Gastrocnemius medialis (tissue), 4 donors: ENCODE measurements at places on chromosomes 1 and 21. TPM values are rescaled to one million over a fixed set of nuclear protein-coding genes. Genes with fewer than 3 reads are reported as not detected.

DNA sequence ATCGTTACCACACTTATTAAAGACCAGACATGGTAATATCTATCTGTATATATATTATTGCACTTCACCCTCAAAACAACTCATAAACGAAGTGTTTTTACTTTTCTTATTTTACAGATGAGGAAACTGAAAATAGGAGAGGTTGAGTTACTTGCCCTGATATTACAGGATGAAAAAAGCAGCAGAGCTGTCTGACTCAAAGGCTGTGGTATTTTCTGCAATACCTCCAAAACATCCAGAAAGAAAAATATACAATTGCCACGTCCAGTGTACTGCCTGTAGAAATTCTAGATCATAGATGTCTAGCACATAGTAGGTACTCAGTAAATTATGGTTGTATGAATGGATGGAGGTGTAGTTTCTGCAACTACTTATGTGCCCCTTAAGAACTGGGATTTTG lies 5.2 kb upstream of the TARBP1 start:
- no peak overlapping the region for H3K4me3 ChIP-seq
- H3K4me1 ChIP-seq, result peaks cover 3% of the 10 kb centered on the region
- H3K27me3 ChIP-seq, result no peaks in the 10 kb centered on the region
- H3K36me3 ChIP-seq, result no peaks in the 10 kb centered on the region
- DNase-seq, result no peak

DNA sequence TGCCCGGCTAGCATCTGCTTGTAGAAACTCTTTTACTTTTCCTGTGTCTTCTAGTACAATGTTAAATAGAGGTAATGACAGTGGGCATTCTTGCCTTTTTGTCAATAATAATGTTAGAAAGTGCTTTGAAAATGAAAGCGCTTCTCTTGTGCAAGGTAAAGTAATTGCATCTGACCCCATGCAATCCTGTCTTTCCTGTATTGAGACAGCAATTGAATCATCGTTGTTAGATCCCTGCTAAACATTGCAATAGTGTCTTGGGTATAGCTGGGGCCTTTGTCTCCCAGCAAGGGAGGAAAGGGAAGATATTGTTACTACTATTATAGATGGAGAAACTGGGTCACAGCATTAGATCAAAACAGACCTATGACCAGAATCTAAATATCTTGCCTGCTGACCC lies 80.9 kb downstream of the TLR5 start:
- H3K27ac ChIP-seq, result no peak overlapping the region
- H3K27me3 ChIP-seq, result no peaks in the 10 kb centered on the region
- no peak overlapping the region for H3K4me3 ChIP-seq

DNA sequence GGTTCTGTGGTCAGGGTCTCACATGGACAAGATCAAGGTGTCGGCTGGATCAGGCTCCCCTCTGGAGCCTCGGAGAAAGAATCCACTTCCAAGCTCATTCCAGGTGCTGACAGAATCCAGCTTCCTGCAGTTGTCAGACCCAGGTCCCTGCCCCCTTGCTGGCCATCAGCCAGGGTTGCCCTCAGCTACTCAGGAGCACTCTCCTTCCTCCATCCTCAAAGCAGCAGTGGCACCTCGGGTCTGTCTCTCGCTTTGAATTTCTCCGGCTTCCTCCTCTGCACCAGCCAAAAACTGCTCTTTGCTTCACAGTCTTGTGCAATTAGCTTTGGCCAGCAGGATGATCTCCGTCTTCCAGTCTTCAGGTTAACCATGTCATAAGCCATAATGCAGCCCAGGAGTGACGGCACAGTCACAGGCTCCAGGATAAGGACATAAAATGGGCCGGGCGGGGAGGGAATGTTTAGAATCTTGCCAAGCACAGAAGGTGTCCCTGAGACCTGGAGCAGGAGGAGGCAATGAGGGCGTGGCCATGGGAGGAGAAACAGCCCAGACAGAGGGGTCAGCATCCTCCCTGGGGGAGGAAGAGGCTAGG lies 79.4 kb upstream of the SLC25A33 start:
- H3K4me1 ChIP-seq, result no peaks in the 10 kb centered on the region
- no peak for DNase-seq
- H3K36me3 ChIP-seq, result no peaks in the 10 kb centered on the region
- no peak overlapping the region for H3K27ac ChIP-seq
- no peak overlapping the region for H3K4me3 ChIP-seq
- H3K27me3 ChIP-seq, result no peaks in the 10 kb centered on the region

DNA sequence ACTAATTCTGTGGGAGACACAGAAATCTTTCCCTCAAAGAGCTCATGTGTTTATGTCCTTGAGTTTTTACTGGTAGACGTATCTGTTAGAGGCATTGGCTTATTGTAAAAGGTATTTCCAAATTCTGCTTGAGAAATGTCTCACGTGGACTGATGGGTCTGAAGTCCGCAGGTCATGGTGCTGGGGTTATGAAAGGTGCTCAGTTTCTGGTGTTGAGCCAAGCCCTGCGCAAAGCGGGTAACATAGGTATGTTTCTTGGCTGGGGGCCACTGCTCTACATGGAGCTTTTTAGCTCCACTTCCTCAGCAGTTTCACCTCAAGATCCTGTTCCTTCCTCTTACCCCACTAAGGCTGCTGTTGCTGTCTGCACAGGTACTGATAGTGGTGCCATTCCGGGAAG lies 10.8 kb downstream of the UTP25 start:
- H3K36me3 ChIP-seq, result peaks cover 91% of the 10 kb centered on the region
- no peak overlapping the region for H3K27ac ChIP-seq
- DNase-seq, result no peak
- H3K4me3 ChIP-seq, result no peak overlapping the region

DNA sequence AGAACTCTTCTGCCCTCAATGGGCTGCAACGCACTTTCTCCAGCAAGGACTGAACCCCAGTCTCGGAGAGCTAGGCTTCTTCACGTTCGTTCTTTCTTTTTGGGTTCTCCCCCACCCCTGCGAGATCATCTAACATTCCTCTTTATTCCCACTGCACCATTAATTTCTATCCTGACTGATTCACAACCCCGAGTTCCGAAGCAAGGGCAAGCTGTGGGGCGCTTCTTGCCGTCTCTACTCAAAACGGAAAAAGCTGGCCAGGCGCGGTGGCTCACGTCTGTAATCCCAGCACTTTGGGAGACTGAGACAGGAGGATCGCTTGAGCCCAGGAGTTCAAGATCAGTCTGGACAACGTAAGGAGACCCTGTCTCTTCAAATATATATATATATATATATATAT lies 37.4 kb upstream of the BTG2 start:
- no peaks in the 10 kb centered on the region for H3K27me3 ChIP-seq
- peaks cover 37% of the 10 kb centered on the region for H3K4me1 ChIP-seq
- DNase-seq, result peak; percentile 14
- peak overlapping the region; percentile 88 for H3K27ac ChIP-seq
- no peaks in the 10 kb centered on the region for H3K36me3 ChIP-seq

DNA sequence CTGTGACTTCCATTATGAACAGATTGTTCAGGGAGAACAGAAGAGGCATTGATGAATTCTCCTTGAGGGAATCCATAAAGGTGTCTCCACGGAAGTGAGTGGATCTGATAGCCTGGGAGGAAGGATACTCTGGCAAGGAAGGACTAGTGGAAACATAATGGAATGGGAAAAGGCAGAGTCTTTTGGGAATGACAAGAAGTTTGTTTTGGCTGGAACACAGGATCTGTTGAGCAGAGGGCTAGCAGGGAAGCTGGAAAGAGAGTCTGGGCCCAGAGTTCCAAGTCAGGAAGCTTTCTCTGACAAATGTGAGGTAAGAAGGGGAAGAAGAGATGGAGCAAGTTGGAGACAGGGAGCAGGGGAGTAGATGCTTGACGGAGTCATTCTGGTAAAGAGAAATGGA lies 8.1 kb downstream of the ADAMTS5 start:
- H3K27ac ChIP-seq, result peak overlapping the region; percentile 25
- H3K4me1 ChIP-seq, result peaks cover 5% of the 10 kb centered on the region
- no peak overlapping the region for H3K4me3 ChIP-seq
- no peaks in the 10 kb centered on the region for H3K27me3 ChIP-seq
- no peak for DNase-seq
- H3K36me3 ChIP-seq, result no peaks in the 10 kb centered on the region

GRCh38 chr1:55210990-55211801 lies 4.0 kb downstream of the USP24 start:
- no peaks in the 10 kb centered on the region for H3K36me3 ChIP-seq
- peaks cover 68% of the 10 kb centered on the region for H3K4me1 ChIP-seq
- peak overlapping the region; percentile 99 for H3K27ac ChIP-seq

DNA sequence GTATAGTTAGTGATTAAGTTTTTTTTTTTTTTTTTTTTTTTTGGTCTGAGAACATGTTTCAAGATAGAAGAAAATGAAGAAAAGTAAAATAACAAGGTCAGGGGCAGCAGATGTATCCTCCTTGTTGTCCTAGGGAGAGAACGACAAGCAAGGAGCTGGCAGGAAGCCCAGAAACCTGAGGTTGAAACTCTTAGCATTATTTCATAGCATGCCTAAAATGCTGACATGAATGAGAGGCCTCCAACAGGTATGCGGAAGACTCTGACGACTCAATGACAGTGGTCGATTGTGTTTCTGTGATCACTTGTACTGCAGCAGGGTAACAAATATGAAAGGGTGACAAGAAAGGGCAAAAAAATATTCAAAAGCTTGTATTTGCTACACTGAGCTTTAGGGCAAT lies 415.9 kb downstream of the PLA2G4A start:
- no peaks in the 10 kb centered on the region for H3K4me1 ChIP-seq
- H3K4me3 ChIP-seq, result no peak overlapping the region
- no peaks in the 10 kb centered on the region for H3K27me3 ChIP-seq

GRCh38 chr1:172513479-172513878 lies 19.5 kb upstream of the SUCO start:
- no peak for DNase-seq
- no peak overlapping the region for H3K4me3 ChIP-seq
- H3K27ac ChIP-seq, result no peak overlapping the region
- H3K4me1 ChIP-seq, result no peaks in the 10 kb centered on the region

GRCh38 chr1:160053548-160054365 lies 16.2 kb downstream of the KCNJ10 start:
- no peak overlapping the region for H3K4me3 ChIP-seq
- H3K4me1 ChIP-seq, result no peaks in the 10 kb centered on the region
- no peaks in the 10 kb centered on the region for H3K36me3 ChIP-seq
- no peak overlapping the region for H3K27ac ChIP-seq
- no peak for DNase-seq

- H3K27me3 ChIP-seq, result no peaks in the 10 kb centered on the region
- no peak overlapping the region for H3K27ac ChIP-seq
- H3K36me3 ChIP-seq, result no peaks in the 10 kb centered on the region
- no peaks in the 10 kb centered on the region for H3K4me1 ChIP-seq
- no peak overlapping the region for H3K4me3 ChIP-seq
These were observed 874.2 kb upstream of the ADGRL2 start for GRCh38 chr1:80926531-80926930.

GRCh38 chr21:42107881-42108553 lies 36.9 kb downstream of the UMODL1 start:
- H3K4me3 ChIP-seq, result no peak overlapping the region
- peak; percentile 75 for DNase-seq
- peak overlapping the region; percentile 34 for H3K27ac ChIP-seq
- H3K4me1 ChIP-seq, result no peaks in the 10 kb centered on the region

- no peak for DNase-seq
- H3K4me3 ChIP-seq, result no peak overlapping the region
- H3K36me3 ChIP-seq, result no peaks in the 10 kb centered on the region
- no peaks in the 10 kb centered on the region for H3K27me3 ChIP-seq
- H3K27ac ChIP-seq, result no peak overlapping the region
These were observed 44.3 kb downstream of the TMEM51 start for GRCh38 chr1:15197591-15198447.

DNA sequence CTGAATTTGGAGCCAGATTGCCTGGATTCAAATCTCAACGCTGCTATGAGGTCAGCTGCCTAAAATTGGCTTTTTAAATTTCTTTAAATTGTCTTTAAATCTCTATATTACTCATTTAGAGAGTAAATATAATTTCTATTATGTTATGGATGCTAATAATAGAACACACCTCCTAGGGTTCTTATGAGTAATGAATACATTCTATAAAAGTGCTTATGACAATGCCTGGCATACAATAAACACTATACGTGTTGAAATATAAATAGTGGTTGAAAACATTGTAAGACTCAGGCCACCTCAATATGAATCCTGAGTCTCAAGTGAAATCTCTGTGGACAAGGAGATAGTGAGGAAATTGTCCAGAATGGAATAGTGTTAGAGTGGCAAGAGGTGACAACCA lies 31.0 kb upstream of the PHGDH start:
- DNase-seq, result no peak
- H3K36me3 ChIP-seq, result no peaks in the 10 kb centered on the region
- H3K27me3 ChIP-seq, result no peaks in the 10 kb centered on the region
- H3K27ac ChIP-seq, result no peak overlapping the region
- H3K4me1 ChIP-seq, result no peaks in the 10 kb centered on the region

DNA sequence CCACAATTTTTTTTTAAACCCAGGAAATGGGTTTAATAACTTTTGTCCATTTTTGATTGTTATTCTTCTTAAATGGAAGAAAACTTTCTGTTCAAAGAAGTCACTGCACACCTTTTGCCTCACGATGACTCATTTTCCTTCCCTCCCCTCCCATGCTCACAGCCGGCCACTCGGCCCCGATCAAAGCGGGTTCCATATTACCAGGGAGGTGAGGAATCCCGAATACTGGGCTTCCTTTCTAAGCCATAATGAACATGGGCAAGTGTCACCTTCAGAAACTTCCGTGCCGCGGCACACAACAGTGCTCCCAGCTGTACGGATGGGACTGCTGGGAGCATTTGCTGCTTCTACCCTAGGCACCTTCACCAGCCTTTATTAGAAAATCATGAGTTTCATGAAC lies 121.4 kb downstream of the HLCS start:
- H3K36me3 ChIP-seq, result no peaks in the 10 kb centered on the region
- H3K4me1 ChIP-seq, result peaks cover 3% of the 10 kb centered on the region
- no peaks in the 10 kb centered on the region for H3K27me3 ChIP-seq
- H3K27ac ChIP-seq, result no peak overlapping the region
- DNase-seq, result no peak

DNA sequence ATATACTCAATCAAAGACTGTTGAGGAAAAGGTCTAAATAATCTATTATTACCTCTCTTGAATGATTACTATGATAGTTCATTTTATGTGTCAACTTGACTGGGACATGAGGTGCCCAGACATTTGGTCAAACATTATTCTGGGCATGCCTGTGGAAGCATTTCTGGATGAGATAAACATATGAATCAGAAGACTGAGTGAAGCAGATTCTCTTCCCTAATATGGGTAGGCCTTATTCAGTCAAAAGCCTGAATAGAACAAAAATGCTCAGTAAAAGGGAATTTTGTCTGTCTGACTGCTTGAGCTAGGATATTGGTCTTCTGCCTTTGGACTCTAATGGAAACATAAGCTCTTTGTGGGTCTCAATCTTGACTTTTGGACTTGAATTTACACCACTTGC lies 73.3 kb upstream of the SOX13 start:
- no peaks in the 10 kb centered on the region for H3K36me3 ChIP-seq
- DNase-seq, result no peak
- no peaks in the 10 kb centered on the region for H3K27me3 ChIP-seq
- H3K4me1 ChIP-seq, result peaks cover 4% of the 10 kb centered on the region

Gene PIK3CD
- total RNA-seq, result 2.3 TPM

Gene AUNIP
- total RNA-seq, result not detected

Gene TCP10L
- 0.36 TPM for total RNA-seq

Gene NUAK2
- total RNA-seq, result 0.61 TPM

Gene LRRN2
- 1.1 TPM for total RNA-seq

Gene SDC3
- total RNA-seq, result 5.6 TPM

Gene FAM72A
- total RNA-seq, result 0.85 TPM
